C1 segment of cervical spinal cord (tissue), 14 donors: ENCODE measurements at places on chromosomes 7 and 10.

DNA sequence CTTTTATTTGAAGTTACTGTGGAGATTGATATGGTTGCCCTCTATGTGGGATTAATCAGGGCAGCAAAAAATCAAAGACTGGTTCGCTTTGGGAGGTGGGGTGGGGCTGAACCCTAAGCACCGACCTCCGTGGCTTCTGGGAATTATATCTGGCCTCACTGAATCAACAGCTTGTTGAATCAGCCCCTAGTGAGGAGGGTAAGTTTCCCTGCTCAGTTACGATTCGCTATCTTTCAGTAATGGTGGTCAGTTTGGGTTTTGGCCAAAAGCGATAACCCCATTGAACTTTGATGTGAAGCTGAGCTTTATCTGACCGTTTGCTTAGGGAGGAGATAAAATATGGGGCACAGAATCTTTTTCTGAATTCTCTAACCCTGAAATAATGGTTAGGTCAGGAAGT lies 16.6 kb upstream of the ARPC1A start:
- no peak for DNase-seq

GRCh38 chr7:20331910-20332813 lies 1.5 kb downstream of the ITGB8 start:
- DNase-seq = no peak

GRCh38 chr10:87771871-87772500 lies 46.0 kb downstream of the ATAD1 start:
- no peak for DNase-seq

GRCh38 chr7:96306385-96307125 lies 15.3 kb downstream of the SLC25A13 start:
- DNase-seq = no peak

DNA sequence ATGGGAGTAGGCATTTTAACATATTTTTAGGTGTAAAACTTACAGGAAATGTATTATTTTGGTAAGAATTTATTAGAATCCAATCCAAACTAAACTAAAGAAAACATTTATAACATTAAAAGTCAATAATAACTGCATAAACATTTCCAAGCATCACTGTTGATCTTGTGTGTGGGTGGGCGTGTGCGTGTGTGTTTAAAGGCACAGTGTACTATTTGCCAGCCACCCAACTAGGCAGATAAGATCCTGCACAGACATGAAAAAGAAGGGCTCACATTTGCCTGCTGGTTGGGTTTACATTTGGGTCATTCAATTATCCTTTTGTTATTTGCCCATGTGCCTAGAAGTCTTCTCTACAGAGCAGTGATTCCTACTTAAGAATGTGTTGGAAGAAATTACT lies 31.0 kb upstream of the WNT16 start:
- no peak for DNase-seq

DNA sequence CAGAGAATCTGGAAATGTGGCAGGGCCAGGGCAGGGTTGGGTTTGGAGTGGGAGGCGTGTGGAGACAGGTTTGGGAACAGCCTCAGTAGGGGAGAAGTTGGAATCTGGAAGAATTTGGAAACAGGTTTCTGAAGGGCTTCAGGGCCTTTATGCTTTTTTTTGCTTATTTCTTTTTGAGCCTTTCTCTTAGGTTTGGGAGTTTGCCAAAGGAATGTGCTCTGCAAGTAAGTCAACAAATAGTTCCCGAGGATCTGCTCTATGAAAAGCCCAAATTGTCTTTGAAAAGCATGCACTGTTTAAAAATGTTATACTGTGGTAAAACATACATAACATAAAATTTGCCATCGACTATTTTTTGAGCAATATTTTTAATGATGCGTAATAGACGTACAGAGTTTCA lies 86.7 kb upstream of the ADRB1 start:
- DNase-seq = no peak

GRCh38 chr10:93565446-93565845 lies 1.0 kb upstream of the FFAR4 start:
- no peak for DNase-seq

- DNase-seq = no peak
Observed at GRCh38 chr7:101912716-101913110, 95.3 kb downstream of the CUX1 start.

- DNase-seq = no peak
Observed at GRCh38 chr7:157151626-157152339, 13.1 kb downstream of the UBE3C start.

DNA sequence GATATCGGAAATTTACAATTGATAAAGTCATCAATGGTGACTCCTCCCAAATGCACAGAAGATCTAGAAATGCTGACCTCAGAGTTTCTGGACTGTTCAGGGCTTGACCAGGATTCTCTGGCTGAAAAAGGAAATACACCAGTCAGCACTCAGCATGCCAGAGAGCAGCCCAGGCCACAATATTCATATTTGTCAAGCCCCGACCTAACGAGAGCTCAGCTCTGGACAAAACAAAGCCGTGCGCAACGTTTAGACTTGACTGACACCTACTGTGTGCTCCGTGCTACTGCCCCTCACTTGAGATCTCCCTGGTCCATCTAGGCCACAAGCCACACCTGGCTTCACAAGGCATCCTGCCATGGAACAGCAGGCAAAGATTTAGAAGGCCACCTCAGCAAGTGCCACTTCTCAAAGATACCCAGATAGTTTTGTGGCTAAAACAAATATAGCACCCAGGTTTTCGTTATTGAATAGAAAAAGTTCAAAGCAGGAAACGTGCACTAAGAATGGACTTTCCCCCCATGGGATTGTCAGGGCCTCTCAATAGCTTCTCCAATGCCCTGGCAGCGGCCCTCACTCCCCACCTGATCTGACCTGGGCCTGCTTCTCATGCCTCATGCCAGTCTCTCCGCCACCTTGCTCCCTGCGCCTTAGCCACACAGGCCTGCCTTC lies 218.3 kb downstream of the FAM107B start:
- no peak for DNase-seq

- DNase-seq = no peak
Observed at GRCh38 chr7:45402480-45403218, 171.5 kb upstream of the ADCY1 start.

- no peak for DNase-seq
Observed at GRCh38 chr10:110744782-110745181, 100.6 kb downstream of the RBM20 start.

DNA sequence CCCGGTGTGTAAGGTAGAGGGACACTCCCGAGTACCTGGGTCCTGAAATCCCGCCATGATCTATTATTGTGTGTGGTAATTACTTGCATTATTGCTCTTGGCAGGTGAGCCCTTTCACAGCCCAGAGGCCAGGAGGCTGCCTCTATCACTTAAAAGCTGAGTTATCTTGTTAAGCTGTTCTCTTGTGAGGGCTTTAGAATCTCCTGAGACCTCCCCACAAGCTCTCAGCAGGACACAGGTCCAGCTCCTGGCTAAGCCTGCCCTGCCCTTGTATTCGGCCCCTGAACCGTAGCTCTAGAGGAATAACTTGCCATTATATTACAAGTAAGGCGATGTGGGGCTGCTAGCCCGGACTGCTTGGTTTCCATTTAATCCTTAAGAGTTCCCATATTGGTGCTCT lies 13.9 kb downstream of the SND1 start:
- DNase-seq = no peak

GRCh38 chr7:82183634-82184033 lies 259.9 kb downstream of the CACNA2D1 start:
- no peak for DNase-seq

- DNase-seq = no peak
Observed at GRCh38 chr7:150732786-150733481, 4.3 kb upstream of the GIMAP5 start.

DNA sequence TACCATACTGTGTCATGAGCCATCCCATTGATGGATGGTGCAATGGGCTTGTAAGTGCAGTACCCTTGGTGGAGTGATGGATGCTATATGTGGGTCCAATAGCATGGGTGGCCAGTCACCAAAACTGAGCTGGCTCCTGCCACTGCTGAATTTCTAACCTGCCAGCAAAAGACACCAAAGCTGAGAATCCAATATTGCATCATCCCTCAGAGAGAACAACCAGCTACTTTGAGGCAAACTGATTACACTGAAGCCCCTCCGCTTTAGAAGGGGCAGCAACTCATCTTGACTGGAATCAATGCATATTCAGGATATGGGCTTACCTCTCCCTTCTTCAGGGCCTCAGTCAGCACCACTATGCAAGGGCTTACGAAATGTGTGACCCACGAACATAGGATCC lies 211.6 kb downstream of the DGKI start:
- DNase-seq = no peak

GRCh38 chr10:88731296-88731695 lies 25.2 kb downstream of the LIPK start:
- no peak for DNase-seq

- no peak for DNase-seq
Observed at GRCh38 chr10:101224060-101224909, 5.0 kb downstream of the LBX1 start.
